SJCRH30 (cell line): ENCODE measurements at places on chromosomes 1 and 21.
A peak's percentile ranks its signal among the peaks of the same experiment; 100 is the strongest.

DNA sequence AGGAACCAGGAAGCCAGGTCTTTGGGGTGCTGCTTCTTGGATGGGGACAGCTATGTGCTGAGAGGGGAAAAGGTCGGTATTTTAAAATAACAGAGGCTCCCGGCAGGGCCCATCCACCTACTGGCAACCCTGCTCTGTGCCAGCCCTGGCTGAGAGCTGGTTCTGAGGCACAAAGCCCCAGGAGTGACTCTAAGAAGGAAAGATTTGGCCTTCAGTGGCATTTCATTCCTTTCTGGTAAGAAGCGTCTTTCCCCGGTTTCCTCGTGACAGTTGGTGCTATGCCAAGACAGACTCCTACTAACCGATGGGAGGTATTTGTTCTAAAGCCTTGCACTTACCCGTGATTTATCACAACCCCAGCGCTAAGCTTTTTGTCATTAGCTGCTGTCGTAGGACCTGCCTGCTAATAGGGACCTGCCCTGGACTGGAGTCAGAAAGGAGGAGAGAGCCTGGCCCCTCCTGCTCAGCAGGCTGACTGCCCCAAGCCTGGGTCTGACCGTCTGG lies 123.1 kb upstream of the ADAR start:
- no peak for DNase-seq

GRCh38 chr1:17603091-17603841 lies 63.8 kb downstream of the ARHGEF10L start:
- peak; percentile 82 for DNase-seq

DNA sequence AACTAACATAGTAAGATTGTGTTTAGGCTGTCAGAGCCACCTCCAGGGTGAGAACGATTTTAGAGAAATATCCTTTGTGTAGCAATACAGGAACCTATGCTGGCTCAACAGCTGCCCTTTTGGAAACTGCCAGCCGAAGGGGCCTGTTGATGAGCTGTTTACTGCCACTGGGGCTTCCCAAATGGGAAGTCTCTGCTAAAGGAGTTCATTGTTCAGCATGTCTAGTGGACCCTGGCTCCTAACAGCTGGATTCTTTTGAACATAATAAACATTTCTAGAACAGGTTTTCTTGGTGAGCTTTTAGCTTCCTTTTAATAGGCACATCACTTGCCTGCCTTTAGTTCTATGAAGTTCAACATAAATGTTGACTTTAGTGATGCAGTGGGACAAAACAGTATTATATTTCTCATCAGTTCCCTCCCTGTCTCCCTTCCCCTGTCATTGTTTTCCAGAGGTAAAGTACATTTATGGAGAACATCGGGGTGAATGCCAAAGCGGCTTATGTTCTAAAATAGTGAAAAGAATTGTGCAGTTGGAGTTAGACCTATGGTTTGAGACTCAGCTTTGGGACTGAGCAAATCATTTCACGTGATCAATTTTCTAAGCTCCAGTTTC lies 57.4 kb downstream of the UCK2 start:
- DNase-seq: peak; percentile 79

DNA sequence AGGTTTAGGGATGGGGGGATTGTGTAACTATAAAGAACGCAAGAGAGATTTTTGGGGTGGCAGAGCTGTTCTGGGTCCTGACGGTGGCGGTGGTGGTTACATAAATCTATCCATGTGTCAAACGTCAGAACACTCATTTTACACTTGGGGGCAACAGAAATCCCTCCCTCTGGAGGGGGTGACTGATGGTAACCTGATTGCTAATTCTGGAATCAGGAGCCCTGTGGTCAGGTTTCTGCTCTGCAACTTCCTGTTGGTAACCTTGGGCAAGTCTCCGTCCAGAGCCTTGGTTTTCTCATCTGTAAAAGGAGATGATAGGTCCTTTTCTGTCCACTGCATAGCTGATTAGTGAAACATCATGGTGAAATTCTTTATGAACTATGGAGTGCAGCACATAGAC lies 40.9 kb downstream of the ALPL start:
- DNase-seq: no peak

DNA sequence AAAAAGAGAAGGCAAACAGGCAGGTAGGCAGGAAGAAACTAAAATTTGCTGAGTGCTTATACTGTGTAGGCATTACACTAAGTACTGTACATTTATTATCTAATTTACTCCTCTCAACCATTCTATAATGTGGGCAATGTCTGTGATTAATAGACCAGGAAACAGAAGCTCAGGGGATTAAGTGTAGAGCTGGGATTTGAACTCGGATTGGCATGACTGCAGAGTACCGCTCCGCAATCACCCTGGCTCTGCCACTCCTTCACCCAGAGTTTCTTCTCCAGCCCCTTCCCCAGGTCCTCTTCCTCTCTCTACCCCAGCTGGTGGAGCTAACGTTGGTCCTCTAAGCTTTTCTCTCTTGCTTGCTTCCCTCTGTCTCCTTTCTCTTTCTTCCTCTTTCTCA lies 11.5 kb upstream of the S100A2 start:
- DNase-seq: no peak

DNA sequence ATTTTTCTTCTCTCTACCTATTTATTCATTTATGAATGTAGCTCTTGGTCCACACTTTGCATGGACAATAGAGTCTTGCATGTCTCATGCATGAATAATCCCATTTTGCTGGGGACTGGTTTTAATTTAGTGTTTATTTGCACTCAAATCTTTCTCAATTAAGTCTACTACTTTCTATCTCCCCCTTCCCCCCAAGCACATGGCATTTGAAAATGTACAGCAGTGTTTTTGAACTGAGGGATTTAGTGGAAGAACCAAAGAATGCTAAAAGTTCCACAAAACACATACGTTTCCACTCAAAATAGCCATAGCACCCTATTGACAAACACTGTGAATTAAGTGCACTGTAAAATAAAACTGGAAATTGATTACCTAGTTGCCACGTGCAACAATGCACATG lies 119.5 kb upstream of the USH2A start:
- no peak for DNase-seq

DNA sequence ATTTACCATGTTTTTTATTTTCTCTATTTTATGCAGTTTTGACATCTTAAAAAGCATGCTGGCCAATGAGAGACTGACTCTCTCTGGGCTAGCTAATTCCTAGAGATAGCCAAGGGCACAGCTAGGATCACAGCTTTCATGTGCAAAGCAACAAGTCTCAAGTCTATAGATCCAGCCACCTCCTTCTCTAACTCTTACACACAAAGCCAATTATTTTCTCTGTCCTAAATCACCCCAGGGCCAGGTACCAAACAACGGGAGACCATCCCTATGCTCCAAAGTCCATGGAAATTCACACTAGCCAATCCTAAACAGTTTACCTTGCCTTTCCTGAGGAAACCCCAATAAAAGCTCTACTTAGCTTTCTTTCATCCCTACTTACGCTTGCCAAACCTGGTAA lies 38.0 kb downstream of the ARHGAP29 start:
- DNase-seq: no peak

GRCh38 chr1:7539769-7540175 lies 231.3 kb upstream of the VAMP3 start:
- DNase-seq: peak; percentile 55

- DNase-seq: no peak
Observed at GRCh38 chr21:17682924-17683323, 70.2 kb upstream of the BTG3 start.

DNA sequence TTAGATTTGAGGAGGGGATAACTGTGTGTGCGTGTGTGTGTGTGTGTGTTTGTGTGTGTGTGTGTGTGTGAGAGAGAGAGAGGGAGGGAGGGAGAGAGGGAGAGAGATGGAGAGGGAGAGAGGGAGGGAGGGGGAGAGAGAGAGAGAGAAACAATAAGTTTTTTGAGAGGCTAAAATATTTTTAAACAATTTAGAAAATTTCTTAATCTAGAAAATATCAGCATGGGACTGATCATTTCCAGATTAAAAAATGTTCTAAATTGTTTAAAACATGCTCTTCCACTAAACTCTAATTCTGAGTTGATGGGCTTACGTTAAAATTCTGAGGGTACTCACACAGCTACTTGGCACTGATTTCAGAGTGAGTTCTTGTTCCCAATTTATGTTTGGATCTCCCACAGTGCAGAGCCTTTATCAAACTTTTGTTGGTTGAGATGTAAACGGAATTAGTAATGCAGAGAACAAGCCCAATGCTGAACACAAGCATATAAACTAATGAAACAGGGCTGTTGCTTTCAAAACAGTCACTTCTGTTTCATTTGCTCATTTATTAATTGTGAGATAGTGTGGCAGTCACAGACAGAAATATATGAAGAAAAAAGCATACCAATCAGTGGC lies 73.4 kb upstream of the RGS2 start:
- no peak for DNase-seq

DNA sequence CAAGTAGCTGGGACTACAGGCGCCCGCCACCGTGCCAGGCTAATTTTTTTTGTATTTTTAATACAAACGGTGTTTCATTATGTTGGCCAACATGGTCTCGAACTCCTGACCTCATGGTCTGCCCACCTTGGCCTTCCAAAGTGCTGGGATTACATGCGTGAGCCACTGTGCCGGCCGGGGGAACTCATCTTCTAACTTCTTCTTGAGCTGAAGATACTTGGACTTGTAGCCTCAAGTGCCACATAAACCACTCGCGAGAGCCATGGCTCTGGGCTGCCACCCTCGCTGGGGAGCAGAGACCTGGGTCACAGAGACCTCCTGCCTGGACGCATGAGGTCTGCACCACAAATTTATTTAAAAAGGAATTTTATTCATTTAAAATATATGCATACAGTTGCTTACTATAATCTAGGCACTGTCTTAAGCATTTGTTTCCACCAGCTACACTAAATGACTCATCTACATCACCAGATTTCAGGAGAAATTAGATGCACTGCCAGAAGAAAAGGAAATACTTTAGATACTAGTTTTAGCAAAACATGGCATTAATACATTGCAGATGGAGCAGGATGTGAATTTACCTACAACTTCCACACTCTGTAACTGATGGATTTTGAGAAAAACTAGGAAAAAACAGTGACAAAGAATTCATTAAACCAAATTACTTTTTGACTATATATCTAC lies 29.9 kb upstream of the PUM1 start:
- no peak for DNase-seq

- no peak for DNase-seq
Observed at GRCh38 chr1:179146911-179147310, 65.0 kb downstream of the TOR3A start.

- DNase-seq: no peak
Observed at GRCh38 chr21:31498985-31499384, 154.9 kb upstream of the TIAM1 start.

DNA sequence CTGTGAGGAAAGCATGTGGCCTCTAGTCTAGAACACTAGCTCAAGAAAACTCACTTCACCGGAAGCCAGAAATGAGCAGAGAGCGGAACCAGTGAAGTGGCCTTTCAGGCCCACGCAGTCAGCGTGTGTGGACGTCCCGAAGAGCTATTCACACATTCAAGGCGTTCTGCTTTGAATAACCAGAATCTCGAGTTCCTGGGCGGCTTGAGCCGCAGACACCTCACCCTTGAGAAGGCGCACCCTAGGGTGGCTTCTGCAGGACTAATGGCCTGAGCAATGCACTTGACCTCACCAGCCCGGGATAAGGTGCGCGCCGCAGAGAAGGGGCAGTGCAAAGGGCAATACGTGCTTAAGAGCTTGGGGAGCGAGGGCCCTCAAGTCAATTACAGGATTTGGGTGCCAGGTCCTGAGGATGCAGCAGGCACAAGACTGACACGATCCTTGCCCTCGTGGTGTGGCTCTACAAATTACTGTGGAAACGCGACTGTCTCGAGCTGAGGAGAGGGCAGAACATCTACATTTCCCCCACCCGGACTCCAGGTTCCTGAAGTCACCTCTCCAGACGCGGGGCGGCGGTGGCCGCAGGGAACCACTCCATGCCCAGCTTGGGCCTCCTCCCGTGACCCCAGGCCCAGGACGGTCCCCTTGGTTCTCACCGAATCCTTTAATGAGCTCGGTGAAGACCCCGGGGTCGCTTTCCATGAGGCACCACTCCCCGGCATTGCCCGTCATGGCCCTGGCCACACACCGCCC lies 455 bp downstream of the UCHL5 start:
- peak; percentile 56 for DNase-seq

DNA sequence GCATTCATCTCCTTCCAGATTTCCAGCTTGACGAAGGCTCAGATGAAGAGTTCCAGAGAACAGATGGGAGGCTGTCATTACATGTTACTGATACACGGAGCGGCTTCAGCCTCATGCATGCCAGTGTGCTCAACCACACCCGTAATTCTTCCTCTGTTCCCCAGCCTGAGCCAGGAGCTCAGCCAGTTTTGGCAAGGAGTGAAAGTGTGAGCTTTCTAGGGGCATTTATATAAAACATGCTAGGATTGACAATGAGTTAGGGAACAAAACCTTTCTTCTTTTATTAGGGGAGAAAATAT lies 290.4 kb upstream of the PLXNA2 start:
- no peak for DNase-seq

DNA sequence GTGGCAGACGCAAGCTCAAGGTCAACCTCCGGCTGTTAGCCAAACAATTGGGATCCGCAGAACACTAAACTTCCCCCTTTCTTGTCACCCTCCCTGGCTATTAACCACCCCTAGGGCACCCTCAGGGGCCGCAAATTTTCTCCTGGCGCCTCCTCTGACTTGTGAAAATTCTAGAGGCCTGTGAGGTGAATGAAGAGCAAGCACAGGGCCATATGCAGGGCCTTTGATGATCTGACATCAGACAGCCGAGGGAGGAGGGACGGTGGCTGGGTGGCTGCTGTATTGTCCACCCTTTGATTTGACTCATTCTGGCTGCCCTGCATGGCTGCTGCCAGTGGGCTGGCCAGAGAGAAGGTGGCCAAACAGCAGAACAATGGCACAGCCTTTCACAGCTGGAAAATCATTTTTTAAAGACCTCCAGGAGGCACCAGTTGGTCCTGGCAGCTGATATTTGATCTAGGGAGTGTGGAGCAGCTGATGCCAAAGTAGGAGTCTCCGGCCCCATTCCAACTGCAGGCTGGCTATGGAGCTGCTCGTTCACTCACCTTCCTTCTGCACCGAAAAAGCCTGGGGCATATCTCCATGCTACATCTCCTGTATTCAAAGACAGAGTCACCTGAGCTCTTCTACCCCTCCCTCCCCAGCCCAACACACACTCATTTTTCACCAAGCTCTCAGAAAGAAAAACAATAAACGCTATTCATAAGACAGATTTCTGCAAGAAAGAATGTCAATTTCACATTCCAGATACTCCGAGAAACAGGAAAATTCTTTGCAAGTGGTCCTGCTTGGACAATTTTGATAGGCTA lies 44.9 kb upstream of the BARHL2 start:
- DNase-seq: peak; percentile 51

DNA sequence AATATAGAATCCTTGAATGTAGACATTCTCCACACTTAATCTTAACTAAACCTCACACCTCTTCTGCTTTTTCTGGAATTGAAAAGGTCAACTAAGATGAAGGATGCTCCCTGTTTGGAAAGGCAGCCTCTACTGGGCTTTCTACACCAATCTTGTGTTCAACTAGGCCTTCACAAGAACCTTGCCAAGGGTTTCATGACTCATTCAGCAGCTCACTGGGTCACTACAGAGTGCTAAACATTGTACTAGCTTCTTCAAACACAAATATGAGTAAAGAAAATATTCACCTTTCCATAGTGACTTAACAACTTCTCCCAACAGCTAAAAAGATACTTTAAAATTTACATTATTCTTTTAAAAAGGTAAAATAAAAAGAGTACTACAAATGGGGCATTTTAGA lies 135.3 kb upstream of the PRMT6 start:
- DNase-seq: no peak
